ENCODE measurements at places on chromosomes 3 and 15. TPM values are rescaled to one million over a fixed set of nuclear protein-coding genes. Genes with fewer than 3 reads are reported as not detected.

The IL17RC gene
- total RNA-seq = 24.7 TPM

GRCh38 chr3:136277115-136277514 lies 27.0 kb downstream of the PCCB start:
- DNase-seq = no peak

DNA sequence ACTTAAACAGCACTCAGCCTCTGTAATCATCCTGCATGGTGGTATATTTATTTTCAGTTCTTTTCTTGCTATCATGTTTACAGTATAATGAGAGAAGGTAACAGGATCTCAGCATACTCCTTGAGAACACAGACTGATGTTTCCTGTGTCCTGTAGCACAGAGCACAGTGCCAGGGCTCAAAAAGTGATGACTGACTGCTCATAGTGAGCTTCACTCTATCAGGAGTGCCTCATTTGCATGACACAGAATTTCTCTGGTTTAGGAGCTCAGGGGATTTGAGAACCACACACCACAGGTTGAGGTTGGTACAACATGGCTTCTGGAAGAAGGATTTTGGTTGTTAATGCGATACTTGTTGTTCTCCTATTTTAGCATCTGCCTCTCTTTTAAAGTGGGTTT lies 68.5 kb upstream of the SLC2A2 start:
- DNase-seq = no peak

DNA sequence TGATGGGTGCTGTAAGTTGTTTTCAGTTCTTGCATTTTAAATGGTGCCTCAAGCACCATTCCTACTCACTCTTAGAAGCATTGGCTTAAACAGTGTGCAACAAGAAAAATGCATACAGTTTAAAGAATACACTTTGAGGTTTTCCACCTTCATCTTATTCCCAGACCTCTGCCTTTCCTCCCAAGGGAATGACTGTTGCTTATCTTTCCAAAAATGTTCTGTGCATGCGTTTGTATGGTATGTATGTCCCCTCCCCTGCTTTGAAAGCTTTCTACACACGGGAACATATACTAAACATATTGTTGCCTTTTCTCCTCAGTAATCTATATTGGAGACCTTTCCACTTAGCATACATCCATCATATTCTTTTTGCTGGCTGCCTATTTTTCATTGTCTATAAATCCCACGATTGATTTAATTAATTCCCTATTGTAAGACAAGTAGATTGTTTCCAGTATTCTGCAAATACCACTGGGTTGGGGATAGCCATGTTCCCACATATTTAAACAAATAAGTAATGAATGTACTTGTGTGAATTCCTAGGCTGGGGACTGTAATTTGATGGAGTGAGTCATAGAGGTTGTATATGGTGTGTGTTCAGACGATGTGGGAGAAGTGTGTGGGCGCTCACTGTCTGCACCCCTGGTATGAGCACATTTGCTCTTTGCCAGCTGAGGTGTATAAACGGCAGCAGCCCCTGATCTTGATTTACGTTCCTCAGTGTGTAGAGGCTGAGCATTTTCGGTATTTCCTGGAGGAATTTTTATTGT lies 5.8 kb downstream of the TRAK1 start:
- no peak for DNase-seq

Data from urinary bladder (tissue), 4 donors.